ENCODE measurements at places on chromosomes 2 and 18.

DNA sequence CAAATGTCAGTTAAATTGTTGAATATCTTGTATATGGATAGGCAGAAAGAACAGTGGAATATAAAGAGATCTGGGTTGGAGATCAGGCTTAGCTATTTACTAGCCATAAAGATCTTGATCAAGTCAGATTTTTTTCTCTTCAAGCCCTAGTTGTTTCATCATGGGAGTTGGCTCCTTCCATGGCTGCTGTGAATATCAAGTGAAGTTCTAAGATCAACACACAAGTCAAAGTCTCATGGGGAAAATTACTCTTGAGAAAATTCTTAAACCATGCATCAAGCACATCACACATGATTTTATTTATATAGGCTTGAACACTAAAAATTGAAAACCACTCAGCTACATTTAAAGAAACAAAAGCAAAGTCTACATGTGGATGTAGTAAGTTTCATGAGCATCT lies 79.8 kb downstream of the C1D start:
- DNase-seq = no peak

DNA sequence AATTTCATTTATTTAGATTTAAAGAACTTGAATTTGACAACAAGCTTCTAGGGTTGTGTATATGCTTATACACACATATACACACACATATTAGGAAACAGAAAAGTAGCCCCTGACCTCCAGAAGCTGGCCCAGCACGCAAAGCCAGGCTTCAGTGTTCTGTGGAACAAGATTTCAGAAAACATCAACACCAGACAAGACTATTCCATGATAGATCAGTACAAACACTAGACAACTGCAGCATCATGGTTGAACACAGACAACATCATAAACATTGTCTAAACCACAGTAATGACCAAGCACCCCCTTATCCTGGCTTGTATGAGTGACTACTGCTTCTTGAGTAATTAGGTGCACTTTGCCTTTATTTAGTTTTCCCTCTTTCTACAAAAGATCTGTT lies 457.6 kb downstream of the TMEM182 start:
- DNase-seq = no peak

DNA sequence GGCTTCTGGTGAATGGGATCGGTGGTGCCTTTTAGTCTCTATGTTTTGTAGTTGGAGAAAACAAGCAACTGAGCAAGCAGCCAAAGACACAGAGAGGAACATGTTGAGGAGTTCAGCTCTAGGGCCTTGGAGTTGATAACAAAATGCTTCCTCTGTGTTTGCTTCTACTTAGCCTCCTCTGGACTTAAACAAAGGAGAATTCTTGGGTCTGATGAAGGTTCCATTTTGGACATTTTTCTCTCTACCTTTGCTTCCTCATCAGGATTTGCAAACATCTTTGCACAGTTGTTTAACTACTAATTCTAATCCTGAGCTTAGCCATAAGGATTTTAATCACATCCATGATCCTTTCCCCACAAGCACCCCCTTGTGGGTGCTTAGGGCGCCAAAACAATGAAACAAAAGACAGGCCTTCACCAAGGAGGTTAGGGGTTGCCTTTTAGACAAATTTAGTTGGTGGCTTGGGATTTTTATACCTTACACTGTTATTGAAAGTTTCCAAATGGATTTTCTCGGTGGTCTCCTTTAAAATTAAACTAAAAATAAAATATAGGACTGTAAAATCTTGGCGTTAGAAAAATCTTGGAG lies 148.5 kb upstream of the SATB2 start:
- no peak for DNase-seq

DNA sequence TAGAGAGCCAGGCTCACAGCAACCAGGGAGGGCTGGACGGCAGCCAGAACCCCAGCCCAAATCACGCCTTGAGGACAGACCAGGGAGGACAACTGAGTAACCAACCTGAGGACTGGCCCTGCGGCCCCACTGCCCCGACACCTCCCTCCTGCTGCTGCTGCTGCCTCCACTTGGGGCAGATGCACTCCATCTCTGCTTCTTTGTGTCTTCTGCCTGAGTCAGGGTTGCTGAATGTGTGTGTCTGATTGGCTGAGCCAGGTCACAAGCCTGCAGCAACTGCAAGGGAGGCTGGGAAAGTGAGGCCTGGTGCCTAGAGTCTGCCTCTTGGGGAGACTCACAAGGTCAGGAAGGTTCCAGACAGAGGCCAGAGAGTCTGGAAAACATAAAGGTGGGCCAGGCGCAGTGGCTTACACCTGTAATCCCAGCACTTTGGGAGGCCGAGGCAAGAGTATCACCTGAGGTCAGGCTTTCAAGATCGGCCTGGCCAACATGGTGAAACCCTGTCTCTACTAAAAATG lies 83.4 kb downstream of the ZFP36L2 start:
- peak; percentile 14 for DNase-seq

GRCh38 chr2:68726608-68727367 lies 7.8 kb upstream of the ARHGAP25 start:
- DNase-seq = peak; percentile 71

DNA sequence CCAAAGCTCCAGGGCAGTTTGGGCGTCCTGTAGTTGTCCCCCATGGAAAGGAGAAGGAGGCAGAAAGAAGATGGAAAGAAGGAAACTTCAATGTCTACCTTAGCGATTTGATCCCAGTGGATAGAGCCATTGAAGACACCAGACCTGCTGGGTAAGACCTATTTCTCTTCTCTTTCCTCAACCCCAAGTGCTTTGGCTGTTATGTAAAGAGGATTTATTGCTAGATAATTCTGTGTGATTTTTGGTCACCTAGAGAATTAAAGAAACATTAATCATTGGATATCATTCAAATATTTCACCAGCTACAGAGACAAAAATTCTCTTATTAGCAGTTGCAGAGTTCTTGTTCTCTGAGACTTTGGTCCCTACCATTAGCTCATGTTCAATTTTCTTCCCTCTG lies 1.9 kb downstream of the GALNT5 start:
- DNase-seq = no peak

- no peak for DNase-seq
Measured at GRCh38 chr18:65876310-65876709, 125.5 kb downstream of the CDH7 start.

DNA sequence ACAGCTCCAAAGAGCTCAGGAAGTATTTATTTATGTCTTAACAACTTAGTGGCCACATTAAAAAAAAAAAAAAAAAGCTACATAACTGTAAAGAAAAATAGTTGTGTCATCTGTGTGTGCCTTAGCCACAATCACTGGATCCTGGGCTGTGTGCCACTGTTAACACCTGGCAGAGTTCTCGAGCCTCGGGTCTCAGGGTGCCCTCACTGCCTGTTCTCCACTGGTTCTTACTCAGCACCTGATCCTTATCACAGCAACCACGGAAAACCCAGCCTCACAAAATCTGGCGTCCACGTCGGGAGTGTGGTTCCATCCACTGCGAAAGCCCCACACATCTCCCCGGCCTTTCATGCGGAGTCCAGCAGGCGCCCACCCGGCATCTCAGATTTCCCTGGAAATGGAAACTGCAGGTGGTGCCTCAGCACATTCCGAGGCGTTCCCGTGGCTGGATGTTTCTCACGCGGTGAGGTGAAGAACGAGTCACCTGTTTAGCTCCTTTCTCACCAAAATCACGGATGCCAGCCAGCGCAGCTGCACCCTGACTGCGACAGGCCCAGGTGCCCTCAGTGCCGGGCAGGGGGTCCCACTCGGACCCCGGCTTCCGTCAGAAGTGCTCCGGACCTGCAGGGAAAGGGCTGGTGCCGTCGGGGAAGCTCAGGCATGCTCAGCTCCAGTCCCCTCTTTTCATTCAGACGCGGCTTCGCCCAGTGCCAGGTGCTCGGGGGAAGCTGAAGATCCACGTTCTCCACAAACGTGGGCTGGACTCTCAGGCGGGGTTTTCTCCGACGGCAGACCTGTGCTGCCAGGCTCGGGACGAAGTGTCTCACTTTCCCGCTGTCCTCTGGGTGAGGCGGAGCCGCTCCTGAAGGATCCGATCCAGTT lies 198.7 kb upstream of the SALL3 start:
- no peak for DNase-seq

Data from GF-D8 (cell line).